ENCODE measurements at places on chromosomes 5 and 9.

- no peak for DNase-seq
Observed at GRCh38 chr9:99134893-99135341, 30.0 kb downstream of the TGFBR1 start.

DNA sequence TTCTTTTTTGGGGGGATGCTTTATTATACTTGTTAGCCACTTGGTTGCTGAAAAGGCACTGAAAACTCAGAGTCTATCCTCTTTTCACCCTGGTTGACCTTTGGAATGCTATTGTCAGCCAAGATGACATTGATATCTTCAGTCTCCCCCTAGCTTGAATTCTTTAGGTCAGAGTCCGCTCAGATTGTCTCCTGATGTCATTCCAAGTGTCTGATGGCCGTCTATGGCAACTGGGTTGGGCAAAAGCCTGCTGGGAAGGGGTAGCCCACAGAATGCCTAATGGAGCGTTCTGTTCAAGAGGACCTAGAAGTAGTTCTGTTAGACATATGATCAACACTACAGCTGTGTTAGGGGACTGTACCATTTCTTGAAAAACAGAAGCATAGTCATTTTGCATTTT is 9.7 kb upstream of the MEF2C start:
- no peak for DNase-seq

- no peak for DNase-seq
Observed at GRCh38 chr5:35009019-35009418, 38.7 kb downstream of the AGXT2 start.

DNA sequence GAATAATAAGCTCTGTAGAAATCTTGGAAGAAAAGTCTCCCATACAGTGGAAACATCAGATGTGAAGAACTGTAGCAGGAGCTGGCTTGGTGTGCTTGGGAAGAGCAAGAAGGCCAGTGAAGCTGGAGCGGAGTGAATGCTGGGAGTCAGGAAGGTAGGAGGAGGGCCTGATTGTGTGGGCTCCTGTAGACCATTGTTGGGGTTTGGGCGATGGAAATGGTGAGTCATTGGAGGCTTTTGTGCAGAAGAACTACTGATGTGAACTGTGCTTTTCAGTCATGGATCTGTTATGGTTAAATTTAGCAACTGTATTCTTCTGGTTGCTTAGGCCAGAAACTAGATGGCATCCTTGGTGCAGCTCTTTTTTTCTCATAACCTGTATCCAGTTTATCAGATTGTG is 2.3 kb downstream of the ICE1 start:
- DNase-seq, result no peak

GRCh38 chr5:150120617-150121447 is 34.5 kb upstream of the CSF1R start:
- no peak for DNase-seq

GRCh38 chr5:32419791-32420190 is 24.7 kb downstream of the ZFR start:
- DNase-seq, result no peak

DNA sequence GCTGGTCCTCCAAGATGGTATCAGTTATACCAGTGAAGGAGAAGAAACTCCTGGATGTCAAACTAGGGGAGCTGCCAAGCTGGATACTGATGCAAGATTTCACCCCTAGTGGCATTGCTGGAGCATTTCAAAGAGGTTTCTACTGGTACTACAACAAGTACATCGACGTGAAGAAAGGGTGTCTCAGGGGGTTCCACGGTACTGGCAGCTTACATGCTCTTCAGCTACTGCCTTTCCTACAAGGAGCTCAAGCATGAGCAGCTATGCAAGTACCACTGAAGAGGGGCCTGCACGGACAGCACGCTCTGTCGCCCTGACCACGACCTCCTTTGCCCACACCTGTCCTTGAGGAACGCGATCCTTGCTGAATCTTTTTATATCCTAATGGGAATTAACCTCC is 19.5 kb downstream of the ACTL7B start:
- no peak for DNase-seq

- no peak for DNase-seq
Observed at GRCh38 chr5:144436007-144436406, 265.3 kb downstream of the KCTD16 start.

- DNase-seq, result no peak
Observed at GRCh38 chr5:34496701-34497469, 159.2 kb upstream of the RAI14 start.

GRCh38 chr5:168424594-168425323 is 61.5 kb upstream of the RARS1 start:
- no peak for DNase-seq

- DNase-seq, result no peak
Observed at GRCh38 chr5:133404724-133405123, 207.6 kb downstream of the FSTL4 start.
